ENCODE measurements at places on chromosomes 6 and 20. TPM values are rescaled to one million over a fixed set of nuclear protein-coding genes. Genes with fewer than 3 reads are reported as not detected.

PXDC1 gene
- total RNA-seq, result 30.8 TPM

ARFGEF2 gene
- total RNA-seq, result 39.9 TPM

SYCP2 gene
- 3.0 TPM for total RNA-seq

HUS1B gene
- total RNA-seq, result 0.94 TPM

- DNase-seq, result peak; percentile 98
Observed at GRCh38 chr20:58944610-58945009, 36.4 kb upstream of the NELFCD start.

DNA sequence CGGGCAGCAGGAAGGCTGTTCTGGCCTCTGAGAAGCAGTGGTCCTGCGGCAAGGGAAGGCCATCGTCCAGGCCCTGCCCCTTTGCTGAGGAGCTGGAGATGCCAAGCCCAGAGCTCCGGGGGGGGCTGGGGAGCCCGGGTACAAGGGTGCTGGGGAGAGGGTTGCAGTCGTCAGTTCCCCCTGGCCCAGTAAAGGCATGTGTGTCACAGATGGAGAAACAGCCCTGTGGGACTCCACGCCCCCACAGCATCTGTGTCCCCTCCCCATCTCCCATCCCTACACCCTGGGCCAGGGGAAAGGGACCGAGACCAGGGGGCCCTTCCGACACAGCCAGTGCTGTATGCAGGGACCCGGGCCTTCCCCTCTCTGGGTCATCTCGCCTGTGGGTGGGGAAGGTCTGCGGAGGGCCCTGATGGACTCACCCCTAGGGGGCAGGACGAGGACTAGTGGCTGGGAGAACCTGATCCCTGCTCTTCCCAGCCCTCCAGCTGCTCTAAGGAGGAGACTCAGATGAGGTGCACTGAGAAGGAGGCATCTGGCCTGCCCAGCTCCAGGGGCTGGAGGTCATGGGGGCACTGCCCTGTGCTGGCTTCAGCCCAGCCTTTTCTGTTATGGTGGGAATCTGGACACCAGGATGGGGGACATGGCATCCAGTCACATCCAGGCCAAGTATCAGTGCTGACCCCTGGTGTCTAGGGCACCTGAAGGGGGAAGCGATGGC, 609 bp downstream of the MYL9 start:
- peak; percentile 25 for DNase-seq

DNA sequence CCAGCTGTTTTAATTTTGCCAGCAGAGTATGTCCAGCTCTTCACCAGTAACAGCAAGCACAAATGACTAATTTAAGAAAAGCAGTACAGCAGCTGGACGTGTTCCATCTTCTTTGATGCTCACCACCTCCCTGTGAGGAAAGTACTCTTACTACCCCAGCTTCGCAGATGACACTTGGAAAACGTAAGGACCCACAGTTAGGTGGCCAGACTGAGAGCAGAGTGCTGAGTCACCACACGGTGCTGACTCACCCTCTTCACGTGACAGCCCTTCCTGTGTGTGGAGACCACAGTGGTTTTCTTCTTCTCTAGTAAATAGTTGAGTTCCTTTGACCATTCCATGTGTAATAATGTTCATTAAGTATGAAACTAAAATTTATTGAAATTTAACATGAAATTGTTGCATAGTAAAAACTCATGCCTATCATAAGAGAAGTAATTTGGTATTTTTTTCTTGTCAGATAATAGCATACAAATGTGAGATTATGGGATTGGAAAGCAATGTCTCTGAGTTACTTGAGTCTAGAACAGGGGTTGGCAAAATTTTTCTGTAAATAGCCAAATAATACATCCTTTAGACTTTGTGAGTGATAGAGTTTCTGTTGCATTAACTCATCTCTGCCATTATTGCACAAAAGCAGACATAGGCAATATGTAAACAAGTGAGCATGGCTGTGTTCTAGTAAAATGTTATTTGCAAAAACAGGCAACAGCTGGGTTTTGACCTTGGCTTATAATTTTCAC, 76.6 kb downstream of the SLX4IP start:
- DNase-seq, result peak; percentile 82

GRCh38 chr20:10876558-10876957, 202.8 kb upstream of the JAG1 start:
- DNase-seq, result no peak

GRCh38 chr6:81999826-82000225, 247.3 kb upstream of the TENT5A start:
- no peak for DNase-seq

GRCh38 chr6:18600255-18600654, 213.1 kb downstream of the RNF144B start:
- no peak for DNase-seq

GRCh38 chr6:74755196-74755595, 450.7 kb downstream of the COL12A1 start:
- DNase-seq, result no peak

DNA sequence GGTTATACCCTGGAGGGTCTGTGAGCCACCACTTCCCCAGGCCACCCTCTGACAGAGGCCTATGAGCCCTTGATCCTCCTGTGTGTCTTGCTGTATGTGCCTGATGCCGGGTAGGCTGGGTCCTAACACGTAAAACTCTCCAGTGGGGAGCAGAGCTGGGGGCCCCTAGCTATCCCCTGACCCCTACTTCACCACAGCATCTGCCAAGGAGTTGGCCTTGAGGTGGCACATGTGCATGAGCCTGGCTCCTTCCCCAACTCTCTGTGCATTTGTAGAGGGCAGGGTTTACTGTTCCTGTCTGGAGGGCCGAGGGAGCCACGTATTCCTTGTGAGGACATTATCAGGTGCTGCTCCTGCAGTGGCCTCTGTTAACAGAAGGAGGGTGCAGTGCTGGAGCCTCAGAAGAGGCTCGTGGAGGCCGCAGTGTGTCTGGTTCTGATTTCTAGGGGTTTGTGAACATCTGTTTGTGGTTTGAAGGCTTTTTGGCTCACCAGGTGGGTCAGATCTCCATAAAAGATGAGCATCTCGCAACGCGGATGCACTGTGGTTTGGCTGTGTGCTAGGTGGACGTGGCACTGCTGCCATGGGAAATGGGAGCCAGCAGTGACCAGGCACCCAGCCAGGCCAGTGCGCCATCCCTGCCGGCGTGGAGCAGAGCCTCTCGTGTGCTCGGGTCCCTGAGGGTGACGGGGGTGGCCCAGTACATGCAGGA, 152.1 kb downstream of the DTNBP1 start:
- DNase-seq, result no peak

DNA sequence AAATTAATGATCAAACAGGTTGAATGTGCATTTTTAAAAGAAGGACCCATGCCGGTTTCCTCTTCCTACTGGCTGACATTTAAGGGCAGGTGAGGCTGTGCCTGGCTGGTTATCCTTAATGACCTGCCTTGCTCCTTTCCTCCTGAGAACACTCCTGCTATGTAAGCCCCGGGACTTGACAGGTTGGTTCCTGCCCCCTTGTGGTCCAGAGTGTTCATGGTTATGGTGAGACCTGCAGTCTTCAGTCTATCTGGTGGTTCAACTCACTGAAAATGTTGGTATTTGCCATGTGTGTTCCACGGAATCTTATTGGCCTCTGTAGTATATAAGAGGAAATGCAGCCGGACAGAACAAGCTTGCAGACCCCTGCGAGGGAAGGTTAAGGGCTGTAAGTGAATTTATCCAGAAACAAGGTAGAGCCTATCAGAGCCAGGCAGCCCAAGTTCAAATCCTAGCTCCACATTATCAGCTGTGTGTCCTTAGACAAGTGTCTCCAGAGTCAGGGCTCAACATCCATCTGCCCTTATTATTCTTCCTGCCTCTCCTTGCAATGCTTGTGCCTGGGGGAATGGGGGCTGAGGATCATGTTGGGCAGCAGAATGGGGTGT, 5.2 kb upstream of the BPIFA3 start:
- DNase-seq, result peak; percentile 74

GRCh38 chr6:154548130-154548830, 37.8 kb upstream of the CNKSR3 start:
- no peak for DNase-seq

DNA sequence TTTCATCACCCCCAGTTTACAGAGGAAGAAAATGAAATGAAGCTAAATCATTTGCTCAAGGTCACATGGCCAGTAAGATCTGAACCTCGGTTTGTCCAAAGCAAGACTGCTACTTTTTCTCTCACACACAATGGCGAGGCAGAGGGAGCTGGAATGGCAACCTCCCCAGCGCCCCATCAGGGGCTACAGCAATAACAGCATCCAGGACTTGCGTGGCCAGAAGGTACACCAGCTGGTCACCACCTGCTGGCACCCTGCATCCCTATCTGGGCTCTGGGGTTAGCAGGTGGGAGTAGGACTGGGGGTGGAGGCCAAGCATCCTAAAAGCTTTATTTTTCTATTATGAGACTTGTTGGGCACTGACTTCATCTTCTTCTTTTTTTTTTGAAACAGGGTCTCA, 41.3 kb downstream of the TTI1 start:
- no peak for DNase-seq
